CD4-positive, alpha-beta T cell treated with Interleukin-4 for 1 hour (primary cell): ENCODE measurements at places on chromosomes 2 and 18.

DNA sequence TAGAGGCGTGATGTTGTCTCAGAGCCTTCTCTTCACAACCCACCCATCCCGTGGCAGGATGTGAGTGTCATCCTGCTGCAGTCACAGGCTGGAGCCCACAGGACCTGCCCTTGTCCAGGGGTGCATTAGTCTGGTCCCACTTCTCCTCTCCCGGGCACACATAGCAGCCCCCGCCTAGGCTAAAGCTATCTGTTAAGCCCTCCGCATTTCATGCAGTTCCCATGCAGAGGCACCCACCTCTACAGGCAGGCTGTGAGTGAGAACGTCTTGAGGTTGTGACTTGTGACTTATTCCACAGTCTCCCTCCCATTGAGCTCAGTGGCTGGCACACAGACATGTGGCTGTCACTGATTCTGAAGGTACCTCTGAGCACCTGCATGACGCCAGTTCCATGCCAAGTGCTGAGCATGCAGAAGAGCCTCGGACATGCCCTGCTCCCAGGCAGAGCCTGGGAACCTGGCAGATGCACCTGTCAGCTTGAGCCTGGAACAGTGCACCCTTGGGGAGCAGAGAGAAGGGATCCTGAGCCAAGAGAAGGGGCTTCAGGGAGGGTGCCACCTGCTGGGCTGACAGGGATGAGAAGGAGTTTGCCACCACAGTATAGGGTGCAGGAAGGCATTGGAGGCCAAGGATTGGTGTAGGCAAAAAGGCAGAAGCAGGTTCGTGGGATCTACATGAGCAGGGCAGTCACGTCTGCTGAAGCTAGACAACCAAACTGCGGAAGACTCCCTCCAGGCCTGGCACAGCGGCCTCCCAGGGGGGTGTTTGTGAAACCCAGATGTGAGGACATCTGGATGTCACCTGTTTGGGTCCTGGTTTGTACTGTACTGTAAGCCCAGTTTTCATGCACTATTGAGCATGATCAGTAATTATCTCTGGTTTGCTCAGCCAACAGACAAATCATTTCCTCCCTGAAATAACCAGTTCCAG lies 213.6 kb downstream of the GLI2 start:
- DNase-seq = no peak

GRCh38 chr2:3423492-3424170 lies 44.1 kb downstream of the TRAPPC12 start:
- peak; percentile 54 for DNase-seq

GRCh38 chr18:67281746-67282145 lies 234.8 kb downstream of the DSEL start:
- no peak for DNase-seq

DNA sequence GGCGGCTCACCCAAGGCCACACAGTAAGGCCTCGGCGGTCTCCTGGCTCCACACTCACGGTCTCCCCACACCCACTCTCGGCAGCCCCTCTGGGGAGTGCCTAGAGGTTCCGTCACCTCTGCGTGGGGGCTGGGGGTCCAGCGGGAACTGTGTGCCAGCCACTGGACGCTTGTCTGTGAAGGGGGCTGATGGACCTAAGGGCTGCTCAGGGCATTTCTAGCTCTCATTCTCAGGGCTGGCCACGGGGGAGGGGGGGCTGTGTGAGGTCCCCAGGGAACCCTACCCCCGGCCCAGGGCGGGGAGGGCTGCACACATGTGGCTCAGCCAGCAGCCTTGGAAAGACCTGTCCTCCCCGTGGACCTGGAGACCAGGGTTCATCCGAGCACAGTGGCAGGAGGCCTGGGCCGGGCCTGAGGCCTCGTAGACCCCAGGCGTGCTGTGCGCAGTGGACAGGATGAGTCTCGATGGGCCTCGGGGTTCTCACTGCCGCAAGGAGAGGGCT lies 27.1 kb upstream of the ODC1 start:
- no peak for DNase-seq

- no peak for DNase-seq
These were observed 166.0 kb downstream of the SRBD1 start for GRCh38 chr2:45445037-45445436.

DNA sequence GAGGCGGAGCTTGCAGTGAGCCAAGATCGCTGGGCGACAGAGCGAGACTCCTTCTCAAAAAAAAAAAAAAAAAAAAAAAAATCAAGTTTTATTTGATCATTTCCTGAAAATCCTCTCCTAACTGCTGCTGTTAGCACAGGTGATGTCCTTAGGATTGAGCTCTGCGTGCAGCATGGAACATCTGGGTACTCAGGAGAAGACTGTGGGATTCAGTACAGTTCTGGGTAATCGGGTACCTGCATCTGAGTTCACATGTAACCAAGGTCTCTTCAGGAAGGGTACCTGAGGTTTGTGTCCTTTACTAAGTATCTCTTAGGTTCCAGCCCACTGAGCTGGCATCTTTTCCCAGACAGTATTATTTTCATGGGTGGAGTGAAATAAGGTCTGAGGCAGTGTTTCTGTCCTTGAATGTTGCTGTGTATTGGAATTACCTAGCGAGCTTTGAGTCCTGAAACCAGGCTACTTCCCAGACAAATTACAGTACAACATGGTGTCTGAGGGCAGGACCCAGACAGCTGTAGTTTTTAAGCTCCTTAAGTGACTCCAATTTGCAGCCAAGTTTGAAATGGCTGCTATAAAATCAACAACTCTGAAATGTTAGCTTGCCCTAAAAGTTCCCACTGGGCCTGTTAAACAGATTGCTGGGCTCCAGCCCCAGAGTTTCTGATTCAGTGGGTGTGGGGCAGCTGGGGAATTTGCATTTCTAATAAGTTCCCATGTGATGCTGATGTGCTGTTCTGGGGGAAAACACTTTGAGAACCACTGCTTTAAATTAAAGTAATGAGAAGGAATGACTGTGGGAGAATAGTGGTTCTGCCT lies 120.5 kb downstream of the PMAIP1 start:
- no peak for DNase-seq
